LHCN-M2 (cell line): ENCODE measurements at places on chromosomes 12 and 14. TPM values are rescaled to one million over a fixed set of nuclear protein-coding genes. Genes with fewer than 3 reads are reported as not detected.

DNA sequence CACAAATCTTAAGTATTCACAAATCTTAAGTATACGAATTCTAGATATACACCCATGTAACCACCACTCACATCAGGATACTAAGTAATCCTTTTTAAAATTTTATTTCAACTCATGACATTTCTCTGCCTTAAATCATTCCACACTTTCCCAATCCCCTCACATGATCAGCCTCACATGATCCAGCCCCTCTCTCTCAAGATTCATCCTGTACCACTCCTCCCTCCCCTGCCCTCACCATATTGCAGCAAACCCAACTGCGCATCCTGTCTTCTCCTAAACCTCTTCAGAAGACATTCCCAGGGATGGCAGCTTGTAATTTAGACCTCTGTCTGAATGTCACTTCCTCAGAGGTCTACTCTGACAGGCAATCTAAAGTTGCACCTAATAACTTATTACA lies 1.7 kb upstream of the EIF4B start:
- no peak for DNase-seq

DNA sequence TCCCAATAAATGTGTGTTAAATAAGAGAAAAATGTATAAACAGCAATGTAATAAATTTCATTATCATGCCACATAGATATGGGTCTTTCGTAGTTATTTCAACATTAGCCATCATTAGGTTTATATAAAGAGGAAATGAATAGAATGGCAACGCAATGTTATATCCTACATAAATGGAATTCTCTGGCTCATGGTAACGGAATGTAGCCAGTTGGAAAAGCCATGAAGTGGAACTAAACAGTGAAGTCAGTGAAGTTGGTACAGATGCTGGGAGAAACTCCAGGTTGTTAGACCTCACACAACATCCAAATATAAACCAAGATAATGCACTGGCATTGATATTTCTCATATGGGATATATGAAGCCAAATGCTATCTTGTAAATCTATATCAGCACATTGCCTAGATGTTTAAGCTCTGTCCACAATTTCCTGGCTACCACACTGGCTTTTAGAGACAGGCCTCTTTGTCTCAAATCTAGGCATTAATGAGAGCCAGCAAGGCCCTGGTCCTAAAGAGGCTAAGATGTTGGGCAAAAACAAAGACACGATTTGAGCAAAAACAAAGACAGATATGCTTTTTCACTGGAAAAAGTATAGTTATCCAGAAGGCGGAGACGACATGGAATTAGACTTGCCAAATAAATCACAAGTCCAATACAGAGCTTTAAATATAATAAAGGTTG lies 861.0 kb downstream of the RPS29 start:
- no peak for DNase-seq

DNA sequence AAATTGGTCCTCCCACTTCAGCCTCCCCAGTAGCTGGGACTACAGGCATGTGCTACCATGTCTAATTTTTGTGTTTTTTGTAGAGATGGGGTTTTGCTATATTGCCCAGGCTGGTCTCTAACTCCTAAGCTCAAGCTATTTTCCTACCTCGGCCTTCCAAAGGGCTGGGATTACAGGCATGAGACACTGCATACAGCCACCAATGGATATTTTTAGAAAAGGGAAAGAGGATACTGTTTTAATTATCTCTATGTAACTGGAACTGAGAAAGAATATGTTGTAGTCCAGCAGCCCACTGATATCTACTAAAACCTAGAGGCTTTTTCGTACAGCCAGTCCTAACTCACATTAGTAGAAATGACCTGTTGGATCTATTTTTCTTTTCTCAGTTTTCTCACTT lies 6.2 kb downstream of the TMPRSS12 start:
- no peak for DNase-seq

DNA sequence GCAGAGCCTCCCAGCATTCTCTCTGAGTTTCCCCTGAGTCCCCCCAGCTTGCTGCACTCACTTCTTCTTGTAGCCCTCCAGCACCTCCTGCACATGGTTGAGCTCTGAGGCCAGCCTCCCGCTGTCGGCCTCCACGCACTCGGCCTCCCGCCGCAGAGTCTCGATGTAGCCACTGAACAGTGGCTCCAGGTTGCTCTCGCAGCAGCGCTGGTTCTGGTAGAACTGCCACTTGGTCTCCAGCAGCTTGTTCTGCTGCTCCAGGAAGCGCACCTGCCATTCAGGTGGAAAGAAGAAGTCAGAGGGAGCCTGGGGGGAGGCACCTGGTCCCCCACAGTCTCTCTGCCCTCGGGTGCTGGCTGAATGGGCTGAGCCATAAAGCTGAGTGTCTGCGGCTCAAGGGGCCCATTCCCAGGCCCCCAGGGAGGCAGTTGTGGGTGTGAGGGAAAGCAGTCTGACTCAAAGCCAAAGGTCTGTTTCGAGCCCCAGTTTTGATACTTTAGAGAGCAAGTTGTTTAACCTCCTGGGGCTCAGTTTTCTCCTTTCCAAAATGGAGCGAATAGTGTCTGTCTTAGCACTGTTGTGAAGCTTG lies 2.3 kb downstream of the KRT85 start:
- no peak for DNase-seq

DNA sequence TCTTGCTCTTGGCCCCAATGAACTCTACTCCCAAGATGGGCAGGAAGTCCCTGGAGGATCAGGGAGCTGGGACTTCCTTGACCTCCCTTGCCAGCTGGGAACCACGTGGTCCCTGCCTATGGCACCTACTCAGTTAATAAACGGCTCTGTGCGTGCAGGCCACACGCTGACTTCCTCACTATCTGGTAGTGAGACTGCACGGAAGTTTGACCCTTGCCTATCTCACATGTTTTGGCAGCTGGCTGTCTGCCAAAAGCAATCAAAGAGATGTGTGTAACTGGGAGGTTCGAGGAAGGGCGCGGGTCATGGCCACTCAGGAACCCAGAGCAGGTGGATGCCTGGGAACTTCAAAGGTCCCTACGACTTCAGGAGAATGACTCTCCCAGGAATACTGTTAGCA lies 57.9 kb downstream of the RFLNA start:
- no peak for DNase-seq

DNA sequence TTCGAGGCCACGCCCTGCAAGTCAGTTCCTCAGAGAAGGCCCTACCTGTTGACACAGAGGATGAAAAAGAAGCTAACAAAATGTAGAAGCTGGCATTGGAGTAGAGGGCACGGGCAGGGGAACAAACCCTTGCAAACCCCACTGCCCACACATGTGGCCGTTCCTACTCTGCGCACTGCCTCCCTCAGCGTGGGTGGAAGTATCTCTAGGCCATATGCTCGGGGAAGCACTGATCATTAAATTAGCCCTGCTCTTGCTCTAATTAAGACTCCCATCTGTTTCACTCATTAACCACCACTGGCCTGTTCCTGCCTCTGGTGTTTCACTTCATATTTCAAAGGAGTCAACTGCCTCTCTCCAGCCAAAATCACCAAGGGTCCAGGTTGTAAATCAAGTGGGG lies 201.2 kb upstream of the SFSWAP start:
- no peak for DNase-seq

- peak; percentile 60 for DNase-seq
These were observed 48.5 kb upstream of the OVCH1 start for GRCh38 chr12:29546000-29546399.

The SCNN1A gene
- total RNA-seq, result 0.32 and 0.69 TPM in 2 replicates

The INHBC gene
- not detected in 2 replicates for total RNA-seq
